ENCODE measurements at places on chromosomes 11 and 22. TPM values are rescaled to one million over a fixed set of nuclear protein-coding genes. Genes with fewer than 3 reads are reported as not detected.
A peak's percentile ranks its signal among the peaks of the same experiment; 100 is the strongest.

Gene CARD18
- total RNA-seq: not detected

GRCh38 chr11:125287491-125288210 is 123.1 kb downstream of the PKNOX2 start:
- DNase-seq: no peak

Gene MS4A6E
- total RNA-seq: 3.6 TPM

Gene SLC22A6
- not detected for total RNA-seq

Gene KIRREL3
- total RNA-seq: 0.13 TPM

DNA sequence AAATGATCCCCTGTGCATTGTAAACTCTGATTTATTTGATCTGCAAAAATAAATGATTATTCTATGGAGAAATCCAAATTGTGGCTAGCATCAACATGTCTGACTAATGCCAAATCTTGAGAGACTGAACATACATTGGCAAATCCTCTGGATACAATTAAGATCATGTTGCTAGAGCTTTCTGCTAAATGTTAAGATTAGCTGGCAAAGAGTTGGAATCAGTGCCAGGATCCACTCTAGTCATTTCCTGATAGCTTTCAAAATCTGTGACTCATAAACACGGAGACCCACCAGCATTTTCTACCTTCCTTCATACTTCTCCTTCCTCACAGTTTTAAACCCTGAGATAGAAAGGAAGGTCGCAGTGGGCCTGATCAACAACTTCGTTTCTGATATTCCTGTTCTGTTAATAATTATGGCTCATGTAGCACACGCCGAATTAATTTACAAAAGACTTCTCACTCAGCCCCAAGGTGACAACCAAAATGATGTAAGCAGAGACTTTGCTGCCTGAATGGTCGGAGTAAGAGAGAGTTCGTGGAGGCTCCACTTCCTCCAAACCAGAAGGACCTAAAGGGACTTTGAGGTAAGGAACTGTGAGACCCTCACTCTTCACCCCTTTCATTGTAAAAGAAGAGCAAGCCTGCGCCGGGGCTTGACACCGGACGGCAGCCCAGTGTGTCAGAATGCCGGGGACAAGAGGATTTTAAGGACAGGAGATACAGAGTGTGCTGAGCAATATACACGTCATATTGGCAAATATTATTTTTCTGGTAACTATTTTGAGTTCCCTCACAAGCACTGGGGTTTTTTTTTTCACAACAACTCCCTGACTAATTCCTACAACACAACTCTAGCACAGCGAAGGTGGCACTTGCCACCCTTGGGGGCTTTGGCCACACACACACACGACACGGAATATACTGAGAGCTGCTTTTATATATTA is 42.0 kb downstream of the SERPINH1 start:
- no peak for DNase-seq

GRCh38 chr22:19599626-19600243 is 75.5 kb upstream of the CLDN5 start:
- peak; percentile 57 for DNase-seq

DNA sequence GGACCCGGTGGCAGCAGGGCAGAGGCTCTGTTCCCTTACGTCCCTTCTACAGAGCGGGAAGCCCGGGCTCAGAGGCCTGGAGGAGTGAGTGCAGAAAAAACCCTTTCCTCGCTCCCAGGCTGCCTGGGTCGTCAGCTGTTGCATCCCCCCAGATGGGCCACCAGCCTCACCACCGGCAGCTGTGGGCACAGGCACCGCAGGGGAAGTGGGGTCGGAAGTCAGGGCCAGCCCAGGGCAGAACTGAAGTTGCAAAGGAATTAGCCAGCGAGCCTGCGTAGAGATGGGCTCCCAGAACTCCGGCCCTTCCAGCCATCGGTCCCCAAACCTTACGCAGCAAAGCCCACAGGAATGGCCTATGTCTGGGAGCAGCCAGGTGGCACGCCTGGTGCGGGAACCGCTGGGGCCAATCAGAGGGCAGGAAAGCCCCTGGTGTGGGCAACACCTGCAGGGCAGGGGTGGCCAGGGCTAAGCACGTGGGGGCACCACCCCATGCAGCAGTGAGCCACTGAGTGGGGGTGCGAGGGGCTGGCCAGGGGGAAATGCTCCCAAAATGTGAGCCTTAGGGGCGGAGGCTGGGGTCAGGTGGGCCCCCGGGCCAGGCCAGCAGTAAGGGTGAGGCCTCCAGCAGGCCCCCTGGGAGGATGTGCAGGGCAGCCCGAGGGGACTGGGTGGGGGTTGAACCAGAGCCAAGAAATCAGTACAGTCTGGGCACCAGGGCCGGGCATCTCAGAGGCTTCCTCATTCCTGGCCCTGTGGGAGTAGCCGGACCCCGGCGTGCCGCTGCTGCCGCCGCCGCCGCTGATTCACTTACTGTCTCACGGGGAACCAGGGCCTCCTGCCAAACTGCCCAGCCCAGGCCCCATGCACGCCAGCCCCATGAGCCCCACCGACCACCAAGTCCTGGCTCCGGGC is 58.2 kb downstream of the WNT7B start:
- no peak for DNase-seq

DNA sequence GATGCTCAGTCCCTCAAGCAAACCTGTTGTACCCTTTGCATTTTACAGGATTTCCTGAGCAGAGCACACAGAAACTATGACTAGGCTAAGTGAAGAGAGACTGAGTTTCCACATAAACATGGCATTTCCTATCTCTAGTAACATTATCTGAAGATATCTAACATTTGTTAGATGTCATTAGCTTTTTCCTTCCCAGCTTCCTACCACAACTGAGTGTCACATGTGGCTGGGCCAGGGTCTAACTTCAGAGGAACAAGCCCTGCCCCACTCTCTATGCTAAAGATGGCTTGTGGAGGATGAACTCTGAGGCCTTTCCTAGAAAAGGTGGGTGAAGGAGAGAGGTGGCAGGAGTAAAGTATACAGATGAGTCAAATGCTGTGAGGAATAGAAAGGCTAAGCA is 16.5 kb downstream of the C22orf42 start:
- DNase-seq: no peak

Gene KCNK4
- not detected for total RNA-seq

DNA sequence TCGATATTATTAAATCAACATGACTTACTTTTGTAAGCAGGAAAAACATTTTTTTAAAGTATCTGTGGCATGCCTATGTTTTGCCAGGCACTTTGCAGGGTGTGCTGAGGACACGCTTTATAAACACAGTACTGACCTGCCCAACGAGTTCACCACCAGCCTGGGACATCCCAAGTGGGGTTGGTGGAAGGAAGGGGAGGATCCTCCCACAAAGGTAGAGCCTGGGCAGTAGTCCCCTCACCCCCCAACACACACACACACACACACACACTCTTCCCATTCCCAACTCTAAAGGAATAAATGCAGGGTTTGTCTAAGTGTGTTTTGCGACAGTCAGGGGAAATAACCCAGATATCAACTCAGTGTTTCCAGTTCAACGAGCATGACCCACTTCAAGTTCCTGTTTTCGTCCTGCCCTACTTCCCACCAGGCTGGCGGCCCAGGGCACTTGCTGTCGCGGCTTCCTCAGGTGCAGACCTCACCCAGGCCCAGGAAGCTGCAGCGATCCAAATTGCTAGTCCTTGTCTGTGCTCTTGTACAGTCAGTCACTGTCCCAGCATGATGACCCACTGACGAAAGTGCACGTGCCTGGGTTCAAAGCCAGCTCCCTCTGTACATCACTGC is 3.1 kb downstream of the CERK start:
- no peak for DNase-seq

DNA sequence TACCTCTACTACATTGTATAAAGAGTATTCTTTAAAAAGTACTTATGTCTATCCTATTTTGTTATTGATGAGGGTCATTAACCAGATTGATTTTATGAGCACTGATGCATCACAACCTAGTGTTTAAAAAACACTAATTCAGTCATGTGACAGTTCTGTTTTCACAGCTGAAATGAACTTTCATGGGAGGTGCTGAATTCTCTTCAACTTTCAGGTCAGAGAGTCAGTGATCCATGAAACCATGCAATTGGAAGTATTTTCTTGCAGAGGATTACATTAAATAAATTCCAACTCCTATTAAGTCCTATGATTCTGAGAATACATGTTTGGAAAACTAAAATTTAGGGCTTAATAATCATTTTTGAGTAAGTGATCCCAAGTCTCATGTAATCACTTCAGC is 889.4 kb downstream of the KCNA4 start:
- DNase-seq: no peak

DNA sequence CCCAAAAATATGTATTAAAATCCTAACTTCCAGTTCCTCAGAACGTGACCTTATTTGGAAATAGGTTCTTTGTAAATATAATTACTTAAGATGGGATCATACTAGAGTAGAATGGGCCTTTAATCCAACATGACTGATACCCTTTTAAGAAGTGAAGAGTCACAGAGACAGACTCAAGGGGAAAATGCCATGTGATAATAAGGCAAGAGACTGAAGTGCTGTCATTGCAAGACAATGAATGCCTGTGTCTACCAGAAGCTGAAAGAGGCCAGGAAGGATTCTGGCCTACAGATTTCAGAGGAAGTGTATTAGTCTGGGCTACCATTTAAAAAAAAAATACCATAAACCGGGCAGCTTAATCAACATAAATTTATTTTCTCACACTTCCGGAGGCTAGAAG is 85.9 kb upstream of the LRRC55 start:
- no peak for DNase-seq

Gene B4GALNT4
- not detected for total RNA-seq

Gene AKIP1
- 12.8 TPM for total RNA-seq

- no peak for DNase-seq
Observed at GRCh38 chr11:118749429-118749828, 41.5 kb downstream of the DDX6 start.

Gene IMMP1L
- 9.4 TPM for total RNA-seq

DNA sequence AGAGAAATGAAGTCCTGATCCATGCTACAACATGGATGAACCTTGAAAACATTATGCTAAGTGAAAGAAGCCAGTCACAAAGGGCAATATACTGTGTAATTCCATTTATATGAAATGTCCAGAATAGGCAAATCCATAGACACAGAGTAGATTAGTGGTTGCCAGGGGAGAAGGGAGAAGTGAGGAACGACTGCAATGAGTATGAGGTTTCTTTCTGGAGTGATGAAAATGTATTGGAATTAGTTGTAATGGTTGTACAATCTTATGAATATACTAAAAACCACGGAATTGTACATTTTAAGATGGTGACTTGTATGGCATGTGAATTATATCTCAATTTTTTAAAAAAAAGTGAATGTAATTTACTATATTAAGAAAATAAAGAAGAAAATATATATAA is 83.1 kb upstream of the GDPD4 start:
- no peak for DNase-seq

- no peak for DNase-seq
Observed at GRCh38 chr11:57680552-57680874, 12.6 kb downstream of the ZDHHC5 start.

Gene SLC22A9
- not detected for total RNA-seq

Measured in mesenteric fat pad (tissue), 1 donor.